ENCODE measurements at places on chromosomes 1 and 21.
A peak's percentile ranks its signal among the peaks of the same experiment; 100 is the strongest.

DNA sequence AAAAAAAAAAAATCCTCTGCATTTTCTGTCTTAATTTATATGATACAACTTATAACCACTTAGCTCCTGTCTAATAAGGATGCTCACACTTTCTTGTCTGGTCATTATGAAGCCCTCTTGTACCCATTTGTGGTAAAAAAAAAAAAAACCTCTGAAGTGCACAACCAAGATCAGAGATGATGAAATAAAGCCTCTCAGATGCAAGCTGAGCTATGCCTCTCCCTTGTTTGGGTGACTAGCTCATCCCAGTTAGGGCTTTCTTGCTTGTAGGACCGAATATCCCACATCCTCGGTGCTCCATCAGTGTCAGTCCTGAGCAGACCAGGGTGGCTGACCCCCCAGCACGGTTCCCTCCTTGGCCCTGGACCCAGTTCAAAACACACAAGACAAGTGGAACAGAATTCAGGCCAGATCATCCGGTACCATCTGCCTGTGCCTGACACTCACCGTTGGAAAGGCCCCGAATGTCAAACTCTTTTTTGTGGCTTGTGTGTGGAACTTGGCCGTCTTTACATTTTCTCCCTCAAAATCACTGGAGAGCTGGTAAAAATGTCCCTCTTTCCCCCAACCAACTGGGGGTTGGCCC is 6.3 kb upstream of the SELENON start:
- DNase-seq, result no peak

- DNase-seq, result no peak
These were observed 9.3 kb downstream of the MYOC start for GRCh38 chr1:171643156-171643555.

DNA sequence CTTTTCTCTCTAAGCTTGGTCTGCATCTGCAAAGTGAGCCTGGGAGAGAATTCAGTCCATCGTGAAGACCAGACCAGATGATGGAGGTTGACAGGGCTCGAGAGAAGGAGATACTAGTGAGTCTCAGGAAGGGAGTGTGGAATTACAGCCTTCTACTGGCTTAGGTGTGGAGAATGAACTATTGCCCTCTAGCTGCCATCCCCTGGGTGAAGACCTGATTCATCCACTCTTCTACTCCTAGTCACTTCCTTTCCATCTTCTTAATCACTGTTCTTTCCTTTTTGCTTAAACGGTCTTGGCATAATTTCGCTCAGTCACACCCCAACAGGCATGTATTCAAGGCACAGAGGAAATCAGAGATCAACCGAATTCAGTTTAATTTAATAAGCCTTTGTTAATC is 34.0 kb upstream of the HSD17B7 start:
- DNase-seq, result peak; percentile 61

DNA sequence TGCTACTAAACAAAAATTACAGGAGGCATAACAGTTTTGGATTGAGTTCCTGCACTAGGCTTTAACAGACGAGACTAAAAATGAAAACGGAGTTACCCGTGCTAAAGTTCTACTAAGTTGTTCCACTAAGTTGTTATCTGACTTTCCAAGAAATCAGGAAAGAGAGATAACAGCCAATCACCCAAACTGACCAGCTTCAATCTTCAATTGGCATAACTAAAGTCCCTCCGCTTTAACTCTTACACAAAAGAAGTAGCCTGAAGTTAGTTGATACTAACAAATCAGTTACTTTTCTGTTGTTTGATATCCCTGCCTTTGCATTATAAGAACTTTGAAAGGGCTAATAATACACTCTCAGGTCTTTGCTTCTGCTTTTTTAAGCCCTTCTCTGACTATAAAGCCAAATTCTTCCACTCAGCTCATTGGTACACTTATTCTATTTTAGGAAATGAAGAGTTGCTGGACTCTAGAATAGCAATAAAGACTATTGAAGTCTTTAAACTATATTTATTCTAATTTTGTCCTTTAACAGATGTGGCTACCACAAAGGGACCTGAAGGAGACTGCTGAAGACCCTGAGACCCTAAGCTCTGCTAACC is 61.3 kb downstream of the TESK2 start:
- no peak for DNase-seq

- DNase-seq, result peak; percentile 56
These were observed 69.7 kb downstream of the CC2D1B start for GRCh38 chr1:52296345-52296744.

- peak; percentile 58 for DNase-seq
These were observed 13.0 kb downstream of the CHIT1 start for GRCh38 chr1:203216274-203217138.

DNA sequence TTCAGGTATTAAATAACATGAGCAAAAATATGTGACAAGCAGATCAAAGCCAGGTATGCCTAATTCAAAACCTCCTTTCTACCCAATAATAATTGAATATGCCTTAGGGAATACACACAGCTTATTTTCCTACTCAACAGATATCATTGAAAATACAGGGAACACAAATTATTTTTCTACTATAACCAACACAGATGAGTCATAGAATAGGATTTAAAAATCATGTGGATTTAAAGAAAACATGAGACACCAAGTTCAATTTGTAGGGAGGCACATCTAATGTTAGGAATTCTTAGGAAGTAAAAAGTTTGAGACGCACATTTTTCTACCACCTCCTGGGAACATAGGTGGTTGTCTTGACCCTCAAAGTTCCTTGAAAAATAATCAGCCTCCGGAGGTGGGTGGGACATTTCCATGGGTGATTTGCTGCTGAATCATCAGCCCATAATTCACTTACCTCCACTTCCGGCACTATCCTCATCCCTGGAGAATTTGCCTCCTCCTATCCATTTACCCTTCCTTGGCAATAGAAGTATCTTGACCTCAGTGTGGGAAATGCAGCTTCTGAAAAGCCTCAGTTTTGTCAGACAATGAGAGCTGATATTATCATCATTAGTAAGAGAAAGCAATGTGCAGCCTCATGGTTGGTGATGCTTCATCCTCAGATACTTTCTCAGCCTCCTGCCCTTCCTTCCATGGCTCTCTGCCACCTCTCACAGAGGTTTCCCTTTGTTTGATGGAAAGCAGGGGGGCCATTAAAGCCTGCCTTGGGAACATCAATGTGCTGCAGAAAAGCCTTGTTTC is 33.5 kb upstream of the RGS4 start:
- peak; percentile 96 for DNase-seq

- DNase-seq, result no peak
These were observed 345.4 kb upstream of the NCAM2 start for GRCh38 chr21:20652846-20653245.

DNA sequence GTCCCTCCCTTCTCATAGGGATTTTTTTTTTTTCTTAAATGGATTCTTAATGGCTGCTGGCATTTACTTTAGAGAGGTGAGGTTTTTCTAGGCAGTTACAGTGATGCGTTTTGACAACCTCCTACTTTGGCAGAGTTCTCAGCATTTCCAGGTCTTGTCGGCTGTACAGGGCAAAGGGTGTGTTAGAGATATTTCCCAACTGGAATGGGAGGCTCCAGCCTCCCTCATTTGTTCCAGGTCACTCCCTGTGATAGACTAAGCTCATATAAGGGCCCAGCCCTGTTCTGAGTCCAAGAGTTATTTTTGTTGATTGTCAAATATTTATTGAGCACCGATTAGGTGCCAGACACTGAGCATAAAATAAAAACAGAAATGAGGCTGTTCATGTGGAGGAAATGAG is 7.6 kb upstream of the XKR8 start:
- DNase-seq, result no peak

DNA sequence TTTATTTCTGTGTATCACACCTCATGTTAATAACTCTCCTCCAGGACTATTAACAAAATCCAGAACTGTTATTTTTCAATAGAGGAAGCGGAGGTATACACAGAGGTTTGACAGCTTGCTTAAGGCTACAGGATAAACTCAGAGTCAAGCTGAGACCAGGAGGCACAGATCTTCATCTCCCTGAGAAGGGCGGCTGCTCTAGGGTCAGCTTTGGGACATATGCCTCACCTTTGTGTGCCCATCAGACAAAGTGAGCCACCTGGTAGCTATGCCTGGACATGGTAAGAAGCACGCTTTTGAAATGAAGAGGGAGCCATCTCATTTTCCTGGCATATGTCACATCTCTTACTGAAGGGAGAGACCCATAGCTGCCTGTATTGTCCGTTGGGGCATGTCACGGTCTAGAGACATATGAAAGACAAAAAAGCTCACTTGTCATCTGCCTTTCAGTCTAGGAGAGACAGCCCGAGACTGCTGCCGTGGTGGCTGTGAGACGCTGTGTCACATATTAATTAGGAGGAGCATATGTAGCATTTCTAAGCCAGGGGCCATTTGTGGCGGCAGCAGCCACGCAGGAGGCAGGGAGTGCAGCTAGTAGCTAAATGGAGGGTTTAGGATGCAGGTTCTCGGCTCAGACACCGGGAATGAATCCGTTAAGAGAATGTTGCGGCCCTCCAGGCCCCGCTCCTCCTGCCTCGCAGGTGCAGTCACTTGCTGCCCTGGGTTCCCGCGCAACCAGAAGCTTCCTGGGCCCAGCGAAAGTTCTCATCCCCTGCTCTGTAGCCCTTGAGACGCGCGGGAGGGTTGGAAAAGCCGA is 161.3 kb upstream of the C1orf21 start:
- DNase-seq, result no peak

- DNase-seq, result no peak
These were observed 33.1 kb downstream of the SOAT1 start for GRCh38 chr1:179326746-179327145.

DNA sequence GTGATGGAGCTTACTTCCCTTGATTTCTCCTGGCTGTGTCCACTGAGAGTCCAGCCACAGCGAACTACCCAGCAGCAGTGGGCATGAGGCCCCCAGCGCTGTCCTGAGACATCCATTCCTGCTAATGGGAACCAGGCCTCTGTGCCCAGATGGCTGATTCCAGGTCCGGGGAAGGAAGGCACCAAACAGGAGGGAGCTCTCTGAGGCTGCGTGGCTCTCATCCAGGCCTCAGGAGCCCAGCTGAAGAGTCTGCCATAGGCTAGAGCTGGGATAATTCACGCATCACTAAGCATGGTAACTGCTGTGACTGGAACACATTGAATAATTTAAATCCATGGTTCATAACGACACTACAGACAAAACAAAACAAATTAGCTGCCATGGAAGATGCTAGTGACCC is 24.7 kb upstream of the LRRC47 start:
- DNase-seq, result no peak

DNA sequence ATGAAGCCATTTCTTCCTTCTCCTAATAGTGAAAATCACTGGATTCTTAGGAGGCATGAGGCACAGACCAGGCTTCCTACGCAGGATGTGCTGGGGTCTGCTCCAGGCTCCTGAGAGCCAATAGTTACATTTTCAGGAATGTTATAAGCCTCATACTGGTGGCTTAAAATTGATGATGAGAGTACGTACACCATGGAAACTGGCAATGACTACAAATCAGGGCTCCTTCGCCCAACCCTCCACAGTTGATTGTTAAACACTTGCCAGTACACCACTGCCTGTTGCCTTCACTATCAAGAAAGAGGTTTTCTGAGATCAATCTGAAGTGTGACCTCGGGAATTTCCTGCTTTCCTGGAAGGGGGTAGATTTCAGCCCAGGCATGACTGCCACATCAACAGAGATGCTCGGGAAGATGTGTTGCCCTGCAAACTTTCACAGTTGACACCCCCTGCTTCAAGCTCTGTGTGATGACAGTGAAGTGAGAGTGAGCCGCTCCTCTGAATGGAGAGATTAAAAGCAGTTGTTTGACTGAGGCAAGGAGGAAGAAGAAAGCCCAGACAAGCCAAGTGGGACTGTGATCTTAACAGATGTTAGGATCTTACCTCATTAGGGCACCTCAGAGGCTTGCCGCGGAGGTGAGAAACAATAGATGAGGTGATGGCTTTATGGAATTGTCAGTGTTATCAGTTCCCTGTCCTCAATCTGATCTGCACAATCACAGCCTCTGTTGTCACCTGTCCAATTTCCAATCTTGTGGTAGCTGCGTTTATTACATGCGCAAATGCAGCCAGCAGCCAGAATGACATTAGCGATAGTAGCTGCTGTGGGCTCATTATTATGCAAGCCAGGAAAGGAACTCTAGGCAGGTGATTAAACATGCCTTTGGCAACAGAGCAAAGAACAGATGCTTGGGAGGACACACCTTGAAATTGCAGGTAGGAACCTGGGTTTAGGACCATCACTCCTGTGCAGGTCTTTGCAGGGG is 277.3 kb downstream of the KAZN start:
- no peak for DNase-seq

GRCh38 chr21:15809818-15810217 is 80.0 kb downstream of the USP25 start:
- DNase-seq, result peak; percentile 39

- peak; percentile 26 for DNase-seq
These were observed 15.1 kb downstream of the NFASC start for GRCh38 chr1:204885790-204886189.

DNA sequence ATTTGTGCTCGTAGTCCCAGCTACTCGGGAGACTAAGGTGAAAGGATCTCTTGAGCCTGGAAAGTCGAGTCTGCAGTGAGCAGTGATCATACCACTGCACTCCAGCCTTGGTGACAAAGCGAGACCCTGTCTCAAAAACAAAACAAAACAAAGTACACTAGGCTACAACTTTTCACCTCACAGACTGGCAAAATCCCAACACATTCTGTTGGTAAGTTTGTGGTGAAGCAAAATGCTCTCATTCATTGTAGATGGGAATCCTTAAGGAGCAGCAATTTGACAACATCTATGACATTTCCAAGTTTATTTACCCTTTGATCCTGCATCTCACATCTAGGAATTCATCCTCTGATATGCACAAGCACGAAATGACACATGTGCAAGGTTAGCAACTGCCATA is 20.2 kb upstream of the SLC1A7 start:
- no peak for DNase-seq

DNA sequence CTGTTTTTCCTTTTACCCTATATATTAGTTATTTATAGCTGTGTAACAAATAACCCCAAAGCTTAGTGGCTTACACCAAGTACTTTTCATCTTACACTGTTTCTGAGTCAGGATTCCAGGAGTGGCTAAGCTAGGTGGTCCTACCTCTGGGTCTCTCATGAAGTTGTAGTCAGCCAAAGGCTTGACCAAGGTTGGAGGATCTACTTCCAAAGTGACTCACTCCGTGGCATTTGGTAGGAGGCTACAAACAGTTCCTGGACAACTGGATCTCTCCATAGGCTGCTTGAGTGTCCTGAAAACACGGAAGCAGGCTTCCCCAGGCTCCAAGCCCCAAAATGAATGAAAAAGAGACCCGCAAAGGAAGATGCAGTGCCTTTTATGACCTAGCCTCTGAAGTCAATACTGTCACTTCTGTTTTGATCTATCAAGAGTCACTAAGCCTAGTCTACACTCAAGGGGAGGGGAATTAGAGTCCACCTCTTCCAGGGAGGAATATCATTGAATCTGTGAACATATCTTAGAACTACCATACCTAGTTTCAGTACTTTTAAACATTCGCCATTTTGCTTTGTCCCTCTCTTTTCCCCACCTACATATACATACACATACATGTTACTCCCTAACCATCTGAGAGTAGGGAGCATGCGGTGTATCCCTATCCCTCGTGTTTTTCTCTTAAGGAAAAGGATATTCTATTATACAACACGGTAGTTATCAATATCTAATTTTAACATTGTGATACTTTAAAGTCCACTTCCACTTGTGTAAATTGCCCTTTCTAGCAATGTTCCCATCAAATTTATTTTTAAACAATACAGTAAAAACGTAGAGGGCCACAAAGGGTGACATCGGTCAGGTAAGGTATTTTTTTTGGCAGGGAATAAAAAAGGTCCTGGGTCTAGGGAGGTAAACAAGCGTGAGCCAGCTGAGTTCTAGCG is 67.2 kb downstream of the SLC35A3 start:
- DNase-seq, result peak; percentile 75

GRCh38 chr21:17784180-17784598 is 35.0 kb downstream of the C21orf91 start:
- DNase-seq, result no peak

Data from EL (cell line).